CMK (cell line): ENCODE measurements at places on chromosomes 12 and 14.

DNA sequence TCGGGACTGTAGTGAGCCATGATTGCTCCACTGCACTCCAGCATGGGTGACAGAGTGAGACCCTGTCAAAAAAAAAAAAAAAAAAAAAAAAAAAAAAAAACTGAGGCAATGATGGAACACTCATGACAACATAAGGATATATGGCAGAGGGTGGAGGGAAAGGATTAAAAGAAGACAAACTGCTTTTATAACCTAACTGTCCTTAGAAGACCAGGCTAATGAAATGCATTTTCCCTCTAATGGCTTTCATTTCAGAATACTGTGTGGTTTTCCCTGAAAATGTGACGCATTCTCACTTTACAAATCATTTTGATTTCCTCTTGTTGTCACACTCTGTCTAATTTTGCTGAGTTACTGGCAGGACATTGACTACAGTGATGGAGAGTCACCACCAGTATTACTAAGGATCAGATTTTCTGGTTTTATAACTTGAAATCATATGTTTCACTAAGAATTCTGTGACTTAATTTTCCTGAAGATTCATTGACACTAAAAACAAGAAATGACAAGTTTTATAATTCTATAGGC is 137.6 kb upstream of the SSTR1 start:
- no peak for DNase-seq

DNA sequence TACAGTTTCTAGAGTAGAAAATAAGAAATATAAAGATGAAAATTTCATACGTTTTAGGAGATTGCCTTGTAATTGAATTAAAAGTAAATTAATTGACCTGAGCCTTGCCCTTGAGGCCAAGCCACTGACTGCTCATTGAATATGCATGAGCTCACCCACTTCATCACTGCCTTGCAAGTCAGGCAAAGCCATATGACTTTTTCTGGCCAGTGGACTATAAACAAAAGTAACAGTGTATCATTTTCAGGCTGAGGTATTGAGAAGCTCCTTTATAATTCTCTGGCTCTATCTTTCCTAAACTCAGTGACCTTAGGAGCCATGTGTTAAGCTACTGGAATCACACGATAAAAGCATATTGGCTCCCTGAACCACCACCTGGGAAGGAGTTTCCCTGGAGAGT is 369.3 kb downstream of the NUAK1 start:
- no peak for DNase-seq

GRCh38 chr12:19242581-19242980 is 113.0 kb downstream of the PLEKHA5 start:
- no peak for DNase-seq

DNA sequence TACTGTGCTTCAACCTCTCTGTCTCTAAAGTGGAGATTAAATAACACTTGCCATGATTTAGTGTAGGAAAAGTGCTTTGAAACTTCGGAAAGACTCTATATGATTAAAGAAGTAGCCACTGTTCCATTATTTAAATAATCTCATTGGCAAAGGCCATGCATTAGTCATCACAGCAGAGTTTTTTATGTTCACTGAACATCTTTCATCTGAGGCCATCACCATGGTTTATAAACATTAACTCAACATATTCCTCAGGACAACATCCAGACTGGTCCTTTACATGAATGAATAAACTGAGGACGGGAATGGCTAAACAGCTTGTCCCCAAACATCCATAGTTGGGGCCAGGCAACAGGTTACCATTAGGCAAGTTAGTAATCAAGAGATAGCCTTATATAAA is 124.6 kb upstream of the FRMD6 start:
- no peak for DNase-seq

- no peak for DNase-seq
These were observed 21.3 kb downstream of the RPH3A start for GRCh38 chr12:112812600-112813406.

GRCh38 chr12:64160711-64161060 is 61.4 kb downstream of the KICS2 start:
- no peak for DNase-seq

GRCh38 chr12:109952160-109952858 is 43.9 kb downstream of the GIT2 start:
- no peak for DNase-seq

GRCh38 chr12:4112734-4113325 is 160.7 kb upstream of the CCND2 start:
- DNase-seq: no peak

DNA sequence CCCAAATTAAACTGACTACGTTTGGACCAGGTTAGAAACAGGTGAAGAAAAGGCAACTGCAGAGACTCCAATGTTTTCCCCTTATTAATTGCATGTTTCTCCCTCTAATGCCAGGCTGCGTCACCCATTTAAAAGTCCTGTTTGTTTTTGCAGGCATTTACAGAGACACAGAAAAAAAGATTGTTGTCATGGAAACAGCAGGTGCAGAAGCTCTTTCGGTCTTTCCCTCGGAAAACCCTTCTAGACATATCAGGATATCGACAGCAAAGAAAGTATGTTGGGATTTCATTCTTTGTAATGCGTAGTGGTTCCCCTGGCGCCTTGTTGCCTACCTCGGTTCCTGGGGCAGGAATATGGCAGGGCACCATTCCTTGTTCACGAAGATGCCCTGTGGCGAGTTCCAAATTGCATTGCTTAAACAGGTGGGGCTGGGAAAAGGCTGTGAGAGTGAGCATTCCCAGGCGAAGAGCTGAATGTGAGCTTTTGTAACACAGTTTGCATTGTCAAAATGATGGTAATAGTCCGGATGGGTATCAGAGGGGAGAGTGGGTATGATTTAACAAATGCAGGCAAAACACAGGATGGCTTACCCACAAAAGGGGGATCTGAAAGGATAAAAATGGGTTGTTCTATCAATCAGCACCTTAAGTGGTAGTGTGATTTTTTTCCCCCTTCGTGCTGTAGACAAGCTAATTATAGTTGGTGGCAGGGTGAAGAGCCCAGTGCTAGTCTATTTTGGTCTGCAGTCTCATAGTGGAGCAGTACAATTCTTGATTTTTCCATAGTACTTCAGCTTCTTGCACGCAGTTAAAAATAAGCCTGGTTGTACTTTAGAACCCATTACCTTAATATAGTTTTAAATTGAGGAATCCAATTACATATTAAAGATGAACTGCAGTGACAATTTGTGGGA is 132.4 kb downstream of the GCH1 start:
- DNase-seq: no peak

DNA sequence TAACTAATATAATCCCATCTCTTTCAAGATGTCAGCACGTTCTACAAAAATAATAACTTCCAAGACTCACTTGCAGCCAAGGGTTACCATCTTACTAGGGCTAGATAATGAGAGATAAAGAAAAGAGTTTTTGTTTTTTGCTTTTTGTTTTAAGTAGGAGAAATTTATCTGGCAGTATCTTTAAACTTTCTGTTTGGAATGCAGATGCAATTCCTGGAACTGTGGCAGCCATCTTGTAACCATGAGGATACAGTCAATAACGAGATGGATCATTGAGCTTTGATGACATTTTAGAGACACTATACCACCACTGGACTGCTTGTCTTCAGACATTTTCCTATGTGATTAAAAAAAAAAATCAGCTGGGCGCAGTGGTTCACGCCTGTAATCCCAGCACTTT is 171.2 kb upstream of the ARID2 start:
- DNase-seq: no peak

- DNase-seq: no peak
These were observed 425.9 kb upstream of the TBX3 start for GRCh38 chr12:115109863-115110262.

DNA sequence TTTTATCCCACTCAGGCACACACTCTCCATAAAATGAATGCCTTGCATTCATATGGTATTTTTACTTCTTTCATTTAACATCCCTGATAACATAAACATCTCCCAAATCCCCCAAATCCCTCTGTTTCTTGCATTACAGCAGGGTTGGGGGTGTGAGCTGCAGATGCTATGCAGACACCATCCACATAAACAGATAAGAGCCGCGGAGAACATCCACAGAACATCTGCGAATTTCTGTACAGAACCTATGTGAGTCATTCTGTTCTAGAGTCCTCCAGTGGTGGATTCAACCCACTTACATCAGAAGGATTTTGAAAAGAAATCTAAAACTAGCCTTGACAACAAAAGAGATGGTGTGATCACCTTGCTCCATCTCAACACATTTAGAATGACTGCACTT is 20.3 kb downstream of the FBLN5 start:
- DNase-seq: no peak

DNA sequence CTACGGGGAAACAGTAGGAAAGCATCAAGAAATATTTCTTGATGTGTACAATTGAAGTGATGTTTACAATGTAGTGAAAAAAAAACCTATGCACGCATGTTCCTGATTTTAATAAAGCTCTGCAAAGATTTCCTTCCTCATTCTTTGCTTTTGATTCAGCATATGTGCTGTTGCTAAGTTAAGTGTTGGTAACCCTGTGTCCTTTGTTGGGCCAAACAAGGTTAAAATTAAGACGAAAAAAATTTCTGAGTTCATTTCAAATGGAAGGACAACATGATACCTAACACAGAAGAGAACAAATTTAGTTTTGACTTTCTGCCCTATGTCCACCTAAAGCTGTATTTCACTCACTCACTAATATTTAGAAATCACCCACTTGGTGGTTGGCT is 62.8 kb downstream of the PPP2R5C start:
- DNase-seq: no peak

- DNase-seq: no peak
These were observed 210.6 kb upstream of the DIO3 start for GRCh38 chr14:101350691-101351090.

- DNase-seq: no peak
These were observed 1.1 kb upstream of the HDAC7 start for GRCh38 chr12:47820631-47821345.

- no peak for DNase-seq
These were observed 26.3 kb downstream of the KRT18 start for GRCh38 chr12:52975204-52975603.

DNA sequence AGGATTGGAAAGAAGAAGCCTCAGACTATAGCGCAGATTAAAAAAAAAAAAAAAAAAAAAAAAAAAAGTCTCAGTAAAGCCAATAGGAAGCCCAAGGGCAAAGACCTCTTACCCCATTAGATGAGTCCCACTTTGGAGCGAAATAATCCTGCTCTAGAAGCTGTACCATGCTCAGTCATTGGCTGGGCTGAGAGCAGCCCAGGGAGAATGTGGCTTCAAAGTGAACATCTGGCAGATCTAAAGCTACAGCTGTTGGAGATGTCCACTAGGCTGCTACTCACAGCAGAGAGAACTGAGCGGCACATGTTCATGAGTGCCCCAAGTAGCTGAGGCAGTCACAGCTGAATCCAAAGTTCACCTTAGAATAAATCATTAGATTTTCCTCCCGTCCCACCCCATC is 560.9 kb downstream of the MED13L start:
- DNase-seq: no peak

GRCh38 chr14:92516966-92517506 is 3.5 kb downstream of the RIN3 start:
- no peak for DNase-seq

- DNase-seq: no peak
These were observed 46.0 kb upstream of the SRSF5 start for GRCh38 chr14:69720912-69721311.

- no peak for DNase-seq
These were observed 218.8 kb upstream of the TMPO start for GRCh38 chr12:98296462-98297079.

DNA sequence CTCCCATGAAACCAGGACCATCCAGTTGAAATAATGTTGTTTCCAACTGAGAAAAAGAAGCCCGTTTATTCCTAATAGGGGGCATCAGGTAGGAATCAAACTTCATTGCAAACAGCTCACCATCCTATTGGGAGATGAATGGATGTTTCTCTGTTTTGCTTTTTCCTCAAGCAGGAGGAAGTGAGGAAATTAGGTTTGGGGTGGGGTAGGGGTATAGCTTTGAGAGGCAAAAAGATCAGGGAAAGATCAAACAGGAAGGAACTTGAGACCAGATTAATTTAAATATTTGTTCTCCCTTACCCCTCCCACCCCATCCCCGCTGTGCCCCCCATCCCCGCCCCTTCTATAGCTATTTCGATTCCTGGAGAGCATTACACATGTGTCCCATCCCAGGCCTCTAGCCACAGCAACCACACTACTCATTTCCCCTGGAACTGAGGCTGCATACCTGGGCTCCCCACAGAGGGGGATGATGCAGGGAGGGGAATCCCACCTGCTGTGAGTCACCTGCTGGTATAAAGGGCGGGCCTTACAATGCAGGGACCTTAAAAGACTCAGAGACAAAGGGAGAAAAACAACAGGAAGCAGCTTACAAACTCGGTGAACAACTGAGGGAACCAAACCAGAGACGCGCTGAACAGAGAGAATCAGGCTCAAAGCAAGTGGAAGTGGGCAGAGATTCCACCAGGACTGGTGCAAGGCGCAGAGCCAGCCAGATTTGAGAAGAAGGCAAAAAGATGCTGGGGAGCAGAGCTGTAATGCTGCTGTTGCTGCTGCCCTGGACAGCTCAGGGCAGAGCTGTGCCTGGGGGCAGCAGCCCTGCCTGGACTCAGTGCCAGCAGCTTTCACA is at the start of gene IL23A:
Gene IL23A (plus strand): TSS at position 577 of the 850 bp plus-strand sequence. CDS start 161 bp downstream, at position 738.
- no peak for DNase-seq

DNA sequence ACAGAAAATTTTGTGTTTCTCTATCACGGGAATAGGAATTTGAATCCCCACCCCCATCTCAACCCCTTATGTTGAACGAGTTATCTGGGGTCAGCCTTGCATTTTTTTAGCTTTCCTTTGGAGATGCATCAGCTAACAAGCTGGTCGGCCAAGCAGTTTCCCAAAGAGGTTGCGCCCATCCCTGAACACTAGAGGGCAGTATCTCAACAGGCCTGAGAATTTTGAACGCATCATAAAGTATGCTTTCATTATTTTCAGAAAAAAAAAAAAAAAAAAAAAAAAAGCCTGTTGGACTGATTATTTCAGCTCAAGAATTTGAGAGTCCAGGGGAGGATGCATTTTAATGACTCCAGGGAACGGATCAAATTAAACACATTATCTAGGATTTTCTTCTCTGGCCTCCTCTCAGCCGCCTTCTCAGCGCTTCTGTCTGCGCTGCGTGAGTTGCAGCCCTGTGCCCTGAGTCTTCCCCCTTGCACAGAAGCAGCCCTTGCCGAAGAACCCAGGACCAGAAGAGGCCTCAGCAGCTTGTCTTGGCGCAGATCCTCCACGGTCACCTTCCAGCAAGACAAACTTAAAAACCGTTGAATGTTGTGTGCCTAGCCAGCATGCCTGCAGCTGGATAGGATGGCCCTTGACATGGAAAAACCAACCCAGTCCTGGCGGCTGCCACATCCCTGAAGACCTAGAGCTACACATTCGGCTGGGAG is 76.6 kb upstream of the GZMB start:
- DNase-seq: no peak

DNA sequence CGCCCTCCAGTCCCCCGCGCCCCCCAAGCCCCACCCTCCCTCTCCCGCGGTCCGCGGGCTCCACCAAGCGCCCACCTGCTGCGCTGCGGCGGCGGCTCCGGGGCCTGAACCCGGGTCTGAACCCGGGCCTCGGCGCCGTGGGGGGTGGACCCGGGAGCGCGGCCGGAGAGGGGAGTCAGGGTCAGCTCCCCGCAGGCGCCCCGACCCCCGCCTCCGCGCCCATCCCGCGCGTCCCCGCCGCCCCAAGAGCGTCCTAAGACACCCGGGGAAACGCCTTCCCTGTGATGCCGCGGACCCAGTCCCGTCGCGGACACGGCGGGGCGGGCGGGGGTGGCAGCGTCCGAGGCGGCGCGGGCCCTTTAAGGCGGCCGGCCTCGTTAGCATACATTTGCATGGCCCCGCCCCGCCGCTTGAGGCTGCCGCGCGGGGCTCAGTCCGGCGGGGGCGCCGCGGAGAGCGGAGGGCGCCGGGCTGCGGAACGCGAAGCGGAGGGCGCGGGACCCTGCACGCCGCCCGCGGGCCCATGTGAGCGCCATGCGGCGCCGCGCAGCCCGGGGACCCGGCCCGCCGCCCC is at the start of gene MMP17:
Gene MMP17 (plus strand): TSS at position 433 of the 574 bp plus-strand sequence. CDS start 102 bp downstream, at position 535.
- DNase-seq: no peak
